ENCODE measurements at places on chromosomes 12 and 14.
A peak's percentile ranks its signal among the peaks of the same experiment; 100 is the strongest.

GRCh38 chr14:29796853-29797252, 130.8 kb downstream of the PRKD1 start:
- no peak for DNase-seq

GRCh38 chr14:105204931-105205672, 24.0 kb upstream of the NUDT14 start:
- no peak for DNase-seq

- no peak for DNase-seq
Observed at GRCh38 chr12:5960783-5961182, 15.7 kb upstream of the ANO2 start.

- no peak for DNase-seq
Observed at GRCh38 chr12:9809866-9810265, 17.4 kb upstream of the KLRF1 start.

- DNase-seq: no peak
Observed at GRCh38 chr12:72100854-72101253, 162.2 kb downstream of the TPH2 start.

- no peak for DNase-seq
Observed at GRCh38 chr14:23646648-23647549, 10.7 kb downstream of the DHRS2 start.

GRCh38 chr12:48969160-48969771, 2.3 kb downstream of the WNT10B start:
- no peak for DNase-seq

GRCh38 chr14:75381642-75382041, 46.2 kb upstream of the JDP2 start:
- no peak for DNase-seq

DNA sequence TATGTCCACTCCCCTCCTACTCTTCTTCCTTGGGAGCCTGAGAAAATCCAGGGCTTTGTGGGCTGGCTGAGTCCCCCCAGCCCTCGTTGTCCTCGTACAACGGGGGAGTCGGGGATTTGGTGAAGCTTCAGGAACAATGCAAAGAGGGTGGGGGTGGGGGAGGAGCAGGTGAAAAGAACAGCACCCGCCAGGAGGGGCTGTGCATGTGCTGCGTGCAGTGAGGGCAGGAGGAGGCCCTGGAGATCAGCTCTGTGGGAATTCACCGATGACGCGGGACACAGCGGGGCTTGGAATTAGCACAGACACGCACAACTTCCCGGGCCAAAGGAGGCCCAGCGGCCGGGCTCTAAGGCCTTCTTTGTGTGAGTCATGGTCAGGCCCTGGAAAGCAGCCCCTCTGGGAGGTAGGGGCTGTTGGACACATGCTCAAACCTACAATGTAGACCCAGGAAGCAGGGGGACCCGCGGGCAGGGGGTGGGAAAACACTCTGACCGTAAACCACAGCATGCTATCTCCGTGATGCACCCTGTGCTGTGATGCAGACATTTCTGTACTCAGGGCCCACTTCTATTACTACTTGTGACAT, 32.8 kb downstream of the RBM19 start:
- DNase-seq: no peak

DNA sequence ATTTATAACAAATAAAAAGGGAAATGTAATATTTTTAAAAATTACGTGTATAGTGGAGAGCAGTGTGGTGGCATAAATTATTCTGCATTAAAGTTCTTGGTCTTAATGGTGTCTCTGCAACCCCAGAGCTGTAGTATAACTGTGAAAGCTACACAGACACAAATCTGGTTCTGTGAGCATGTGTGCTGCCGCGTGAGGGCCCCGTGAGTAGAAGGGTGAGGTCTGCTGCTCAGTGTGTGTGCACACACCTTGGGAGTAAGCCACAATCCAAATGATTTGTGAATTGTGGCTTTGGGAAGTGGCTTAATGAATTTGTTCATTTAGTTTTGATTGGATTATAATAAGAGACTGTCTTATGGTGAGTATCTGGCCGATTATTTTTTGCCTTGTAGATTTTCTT, 16.8 kb downstream of the PELI2 start:
- no peak for DNase-seq

DNA sequence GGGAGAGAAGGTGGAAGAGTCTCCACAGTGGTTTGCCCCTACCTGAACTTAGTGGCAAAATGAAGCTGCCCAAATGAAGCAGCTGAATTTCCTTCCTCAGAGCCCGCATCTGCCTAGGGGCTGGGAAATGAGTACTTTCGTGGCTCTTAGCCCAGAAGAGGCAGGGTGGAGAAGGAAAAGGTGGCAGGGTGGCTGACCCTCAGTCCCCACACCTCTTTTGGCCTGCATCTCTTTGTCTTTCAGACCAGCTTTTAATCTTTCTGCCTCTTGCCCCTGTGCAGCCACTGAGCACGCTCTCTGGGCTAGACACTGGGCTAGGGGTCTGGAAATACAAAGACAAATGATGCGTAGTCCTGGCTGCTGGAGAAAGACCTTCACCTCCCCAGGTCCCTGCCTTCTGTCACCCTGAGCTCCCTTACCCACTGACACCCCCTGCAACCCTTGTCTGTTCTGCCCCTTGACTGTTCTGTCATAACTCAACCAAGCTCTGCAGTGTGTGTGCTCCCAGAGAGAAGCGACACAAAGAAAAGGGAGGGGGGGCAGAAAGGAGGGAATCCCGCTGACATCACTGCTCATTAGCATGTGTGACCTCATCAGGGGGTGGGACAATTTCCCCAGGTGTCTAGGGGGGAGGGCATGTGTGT, 371 bp upstream of the REM2 start:
- DNase-seq: peak; percentile 55

- no peak for DNase-seq
Observed at GRCh38 chr12:28122756-28123155, 67.5 kb upstream of the CCDC91 start.

GRCh38 chr12:107929436-107929835, 154.9 kb downstream of the ASCL4 start:
- no peak for DNase-seq

DNA sequence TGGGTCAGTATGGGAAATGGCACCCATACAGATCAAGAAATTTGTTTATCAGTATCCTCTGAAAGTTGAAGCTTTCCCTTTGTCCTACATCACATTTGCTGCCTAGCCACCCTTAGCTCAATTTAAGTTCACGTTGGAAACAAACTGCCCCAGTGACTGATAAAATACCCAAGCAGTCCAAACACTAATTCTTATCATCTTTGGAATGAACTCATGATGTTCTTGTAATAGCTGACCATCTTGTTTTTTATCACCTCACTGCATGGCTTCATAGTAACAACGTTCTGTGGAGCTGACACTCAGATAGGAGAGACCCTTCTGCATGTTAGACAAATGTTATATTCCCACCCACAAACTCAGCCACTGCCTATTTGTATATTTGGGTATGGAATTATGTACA, 93.4 kb downstream of the GPR135 start:
- no peak for DNase-seq

GRCh38 chr12:105659355-105660075, 329.0 kb downstream of the C12orf75 start:
- no peak for DNase-seq

DNA sequence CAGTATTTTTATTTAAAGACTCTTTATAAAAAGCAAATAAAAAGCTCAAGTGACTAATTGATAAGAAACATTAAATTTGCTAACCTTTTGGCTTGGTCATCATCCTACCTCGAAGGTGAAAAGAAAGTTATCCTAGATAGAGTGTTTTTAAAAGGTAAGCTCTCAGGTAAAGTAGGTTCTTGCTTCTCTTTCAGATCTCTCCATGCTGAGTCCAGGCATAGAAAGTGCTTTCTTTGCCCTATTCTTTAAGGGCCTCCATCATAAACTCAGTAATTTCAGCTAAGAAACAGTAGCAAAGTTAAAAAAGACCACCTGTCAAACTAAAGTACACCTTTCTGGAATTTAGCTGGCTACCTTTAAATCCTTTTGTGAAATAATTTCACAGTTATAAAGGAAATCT, 20.6 kb upstream of the ANHX start:
- DNase-seq: no peak

- DNase-seq: no peak
Observed at GRCh38 chr14:25381498-25381897, 331.6 kb upstream of the STXBP6 start.

DNA sequence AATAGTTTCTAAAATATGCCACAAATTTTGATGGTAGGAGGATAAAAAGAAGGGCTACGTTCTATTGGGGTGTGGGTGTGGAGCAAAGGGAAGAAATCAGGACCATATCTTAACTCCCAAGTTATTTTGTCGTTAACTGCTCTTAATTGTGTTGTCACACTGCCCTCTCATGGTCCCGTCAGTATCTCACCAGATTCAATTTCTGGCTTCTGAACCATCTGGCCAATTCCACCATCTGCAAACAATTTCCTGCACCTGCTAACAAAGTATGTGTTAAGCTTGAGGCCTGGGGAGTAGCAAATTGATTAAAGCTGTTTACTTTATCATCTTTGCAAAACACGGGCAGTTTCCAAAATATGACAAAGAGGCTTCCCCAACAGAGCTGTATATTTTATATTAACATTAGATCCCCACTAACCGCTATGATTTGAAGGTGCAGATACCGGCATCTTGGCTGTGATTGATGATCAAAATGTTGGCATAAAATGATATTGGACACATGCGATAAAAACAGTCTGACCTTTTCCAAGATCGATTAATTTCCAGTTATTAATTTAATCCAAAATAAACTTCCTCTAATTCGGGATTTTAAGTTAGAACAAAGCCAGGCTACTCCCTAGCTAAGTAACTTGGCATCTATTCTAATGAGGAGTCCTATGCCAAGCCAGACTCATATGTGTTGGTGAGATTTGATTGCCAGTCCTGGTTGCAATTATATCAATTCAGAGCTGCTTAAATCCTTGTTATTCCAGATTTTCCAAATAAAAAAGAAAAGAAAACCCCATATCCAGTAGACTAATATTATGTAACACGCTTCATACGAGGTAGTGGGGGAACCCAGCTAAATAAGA, 6.9 kb upstream of the DNM1L start:
- peak; percentile 36 for DNase-seq

DNA sequence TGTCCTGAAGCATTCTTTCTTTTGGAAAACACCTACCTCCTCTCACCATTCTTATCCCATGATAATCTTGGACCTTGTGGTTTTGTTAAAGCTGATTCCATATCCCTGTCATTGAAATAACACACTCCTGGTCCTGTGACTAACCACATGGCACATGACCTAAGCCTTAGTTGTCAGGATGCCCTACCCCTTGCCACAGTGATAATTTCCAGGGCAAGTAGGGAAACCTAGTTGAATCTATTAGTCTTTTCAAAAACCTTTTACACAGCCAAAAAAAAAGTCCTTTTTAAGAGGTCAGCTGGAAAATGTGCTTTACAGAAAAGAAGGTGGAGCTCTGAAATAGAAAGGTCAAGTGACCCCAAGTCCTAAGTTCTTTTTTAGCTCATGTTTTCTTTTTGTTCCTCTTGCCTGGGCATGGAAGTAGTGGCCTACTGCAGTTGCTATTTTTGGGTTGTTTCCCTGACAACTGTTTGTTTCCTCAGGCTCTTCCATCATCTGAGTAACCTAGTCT, 608.4 kb downstream of the LRFN5 start:
- no peak for DNase-seq

DNA sequence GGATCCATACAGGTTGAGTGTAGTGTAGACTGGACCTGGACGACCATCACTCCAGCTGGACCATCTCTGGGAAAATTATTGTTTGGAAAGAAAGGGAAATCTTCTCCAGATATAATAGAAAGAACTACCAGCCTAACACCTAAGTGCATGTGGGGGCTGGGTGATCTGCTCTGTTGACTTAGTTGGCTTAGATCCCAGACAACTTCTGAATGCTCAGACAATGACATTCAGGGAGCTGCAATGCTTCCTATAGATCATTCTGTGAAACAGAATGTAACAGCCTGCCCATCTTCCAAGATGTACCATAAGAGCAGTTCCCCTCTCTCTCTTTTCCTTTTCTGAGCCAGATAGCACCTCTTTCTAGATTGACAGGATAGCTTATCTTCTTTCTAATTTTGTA, 572.8 kb upstream of the STXBP6 start:
- DNase-seq: no peak

- no peak for DNase-seq
Observed at GRCh38 chr14:95504135-95505029, 12.1 kb downstream of the SYNE3 start.

DNA sequence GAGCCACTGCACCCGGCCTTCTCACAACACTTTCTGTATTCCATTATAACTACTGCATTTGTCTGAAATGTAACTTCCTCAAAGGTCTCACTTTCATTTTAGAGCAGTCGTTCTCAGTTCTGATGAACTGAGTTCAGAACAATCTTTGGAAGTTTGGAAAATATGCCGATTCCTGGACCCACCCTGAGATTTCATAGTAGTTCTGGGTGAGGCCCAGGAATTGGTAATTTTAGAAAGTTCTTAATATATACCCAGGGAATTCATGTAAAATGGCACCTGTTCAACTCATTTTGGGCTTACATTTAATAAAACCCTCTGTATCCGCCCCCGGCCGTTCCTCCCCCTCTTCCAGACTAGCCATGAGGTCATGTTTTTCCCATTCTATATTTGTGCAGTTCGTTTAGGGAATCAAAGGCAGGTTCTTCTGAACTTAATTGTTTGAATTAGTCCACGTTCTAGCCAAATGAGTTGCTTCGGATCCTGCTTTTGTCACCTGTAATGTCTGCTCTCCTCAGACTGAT, 5.9 kb downstream of the GSG1 start:
- DNase-seq: no peak

- no peak for DNase-seq
Observed at GRCh38 chr14:88804035-88804434, 11.3 kb upstream of the EML5 start.

DNA sequence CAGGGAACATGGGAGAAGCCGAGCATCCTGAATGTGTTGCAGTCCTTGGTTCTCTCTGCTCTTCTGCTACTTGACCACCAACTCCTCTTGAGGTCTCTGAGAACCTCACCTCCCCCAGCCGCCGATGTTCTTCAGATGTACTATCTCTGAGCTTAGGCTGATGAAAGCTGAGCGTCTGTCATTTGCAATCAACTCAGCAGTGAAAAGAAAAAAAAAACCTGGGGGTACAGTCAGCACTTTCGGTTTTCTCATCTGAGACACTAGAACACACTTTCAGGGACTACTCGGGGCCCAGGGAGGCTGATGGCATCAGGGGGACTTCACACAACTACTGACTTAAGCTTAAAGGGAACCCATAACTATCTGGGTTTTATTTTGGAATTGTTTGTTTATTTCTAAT, 9.6 kb upstream of the FLVCR2 start:
- DNase-seq: no peak

DNA sequence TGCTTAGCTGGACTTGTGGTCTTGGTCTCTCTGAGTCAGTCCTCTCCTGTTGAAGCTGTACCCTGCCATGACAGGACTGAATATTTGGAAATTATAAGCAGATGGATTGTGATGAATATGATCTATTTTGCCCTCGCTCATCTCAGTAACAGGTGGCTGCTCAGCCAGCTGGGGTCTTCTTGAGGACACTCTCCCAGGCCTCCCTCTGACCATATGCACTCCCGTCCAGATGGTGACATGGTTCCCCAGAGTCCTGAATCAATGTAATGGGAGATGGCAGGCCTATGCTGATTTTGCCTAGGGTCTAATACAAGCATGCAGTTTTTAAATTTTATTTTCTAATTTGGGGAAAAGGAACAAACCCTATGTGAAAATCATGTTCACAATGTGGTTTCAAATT, 63.1 kb upstream of the TRHDE start:
- no peak for DNase-seq

Measured in transverse colon (tissue), 4 donors.